Activated gamma-delta T cell treated with anti-CD3 and anti-CD28 coated beads, Interleukin-2, amount 50 U/mL, for 16 hours (primary cell): ENCODE measurements at places on chromosomes 12 and 14.

GRCh38 chr12:128052331-128052730 is 214.6 kb upstream of the TMEM132C start:
- DNase-seq: no peak

GRCh38 chr14:77782202-77782601 is 17.7 kb upstream of the ADCK1 start:
- DNase-seq: no peak

- no peak for DNase-seq
Measured at GRCh38 chr14:103108749-103109207, 14.3 kb downstream of the EXOC3L4 start.

GRCh38 chr14:54711812-54712464 is 145.0 kb downstream of the SAMD4A start:
- no peak for DNase-seq

DNA sequence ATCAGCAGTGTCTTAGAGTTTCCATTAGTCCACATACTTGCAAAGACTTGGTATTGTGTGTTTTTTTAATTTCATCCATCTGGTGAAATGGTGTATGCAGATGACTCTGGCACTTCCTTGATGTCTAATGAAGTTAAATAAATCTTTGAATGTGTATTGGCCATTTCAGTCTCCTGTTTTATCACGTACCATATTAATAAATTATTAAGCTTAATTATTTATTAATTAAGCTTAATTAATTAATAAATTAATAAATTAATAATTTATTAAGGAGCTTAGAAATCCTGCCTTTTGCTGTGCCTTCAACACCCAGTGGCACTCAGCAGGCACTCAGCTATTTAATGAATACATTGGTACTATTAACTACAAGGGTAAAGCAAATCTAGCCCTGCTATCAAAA is 18.2 kb downstream of the PDZRN4 start:
- no peak for DNase-seq

DNA sequence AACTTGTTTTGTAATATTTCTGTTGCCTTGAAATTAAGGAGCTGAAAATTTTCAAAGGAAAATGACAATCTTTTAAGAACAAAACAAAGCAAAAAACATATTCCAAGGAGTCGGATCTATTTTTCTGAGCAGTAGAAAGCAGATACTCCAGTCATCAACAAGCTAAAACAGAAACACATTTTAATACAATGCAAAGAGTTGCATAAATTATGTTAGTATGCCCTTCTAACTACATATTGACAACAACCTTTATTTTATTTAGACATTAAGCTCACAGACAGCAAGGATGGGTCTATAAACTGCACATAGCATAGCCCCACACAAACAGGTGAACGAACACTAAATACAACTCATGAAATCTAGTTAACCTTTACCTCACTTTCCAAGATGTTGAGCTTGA is 106.0 kb downstream of the PPP1R12A start:
- no peak for DNase-seq

DNA sequence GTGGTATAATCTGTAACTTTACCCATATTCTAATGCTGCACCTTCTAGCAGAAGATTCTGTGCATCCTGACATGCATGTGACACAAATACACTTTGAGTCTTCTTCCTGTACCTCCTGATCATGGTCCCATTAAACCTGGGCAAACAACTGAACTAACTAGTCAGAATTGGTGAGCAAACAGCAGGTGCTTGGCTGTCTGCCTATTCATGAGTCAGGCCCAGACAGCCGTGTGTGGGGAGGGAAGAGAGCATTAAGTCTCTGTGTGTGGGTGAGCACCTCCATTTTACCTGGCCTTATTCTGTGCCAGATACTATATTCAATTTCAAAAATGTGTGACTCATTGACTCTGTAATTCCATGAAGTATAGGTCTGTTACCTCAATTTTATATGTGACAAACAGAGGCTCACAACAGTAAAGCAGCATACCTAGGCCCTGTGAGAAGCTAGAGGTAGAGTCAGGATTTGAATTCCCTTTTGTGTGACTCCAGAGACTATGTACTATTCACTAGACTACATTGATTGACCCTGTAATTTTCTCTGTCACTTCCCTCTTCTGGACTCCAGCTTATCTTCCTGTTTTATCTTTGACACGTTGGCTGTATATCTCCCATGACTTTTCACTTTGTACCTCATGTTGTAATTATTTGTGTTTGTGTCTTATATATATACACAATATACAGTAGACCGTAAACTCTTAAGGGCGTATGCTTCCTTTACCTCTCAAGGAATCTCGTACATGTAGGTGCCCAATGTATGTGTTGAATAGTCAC is 32.2 kb downstream of the SUSD6 start:
- DNase-seq: peak; percentile 54

- DNase-seq: no peak
Measured at GRCh38 chr12:89262855-89263552, 89.3 kb downstream of the DUSP6 start.

DNA sequence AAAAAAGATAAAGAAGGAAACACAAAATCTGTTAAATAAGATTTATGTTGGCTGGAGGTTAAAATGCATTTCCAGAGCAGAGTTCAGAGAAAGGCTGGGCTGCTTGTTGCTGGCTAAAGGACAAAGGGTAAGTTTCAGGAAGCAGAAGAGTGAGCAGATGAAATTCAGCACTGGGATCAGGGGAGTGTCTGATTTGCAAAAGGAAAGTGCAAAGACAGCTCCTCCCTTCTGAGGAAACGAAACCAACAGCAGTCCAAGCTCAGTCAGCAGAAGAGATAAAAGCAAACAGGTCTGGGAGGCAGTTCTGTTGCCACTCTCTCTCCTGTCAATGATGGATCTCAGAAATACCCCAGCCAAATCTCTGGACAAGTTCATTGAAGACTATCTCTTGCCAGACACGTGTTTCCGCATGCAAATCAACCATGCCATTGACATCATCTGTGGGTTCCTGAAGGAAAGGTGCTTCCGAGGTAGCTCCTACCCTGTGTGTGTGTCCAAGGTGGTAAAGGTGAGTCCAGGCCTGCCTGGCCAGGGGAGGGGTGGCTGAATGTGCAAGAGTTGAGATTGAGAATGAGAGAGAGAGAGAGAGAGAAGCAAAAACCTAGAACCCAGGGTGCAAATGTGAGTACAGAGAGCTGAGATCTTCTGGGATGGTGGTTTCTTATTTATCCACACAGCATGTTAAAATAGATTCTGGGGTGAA is at the start of gene OAS1:
Gene OAS1 (plus strand): TSS at position 251 of the 703 bp plus-strand sequence. CDS start 78 bp downstream, at position 329.
- peak; percentile 5 for DNase-seq

DNA sequence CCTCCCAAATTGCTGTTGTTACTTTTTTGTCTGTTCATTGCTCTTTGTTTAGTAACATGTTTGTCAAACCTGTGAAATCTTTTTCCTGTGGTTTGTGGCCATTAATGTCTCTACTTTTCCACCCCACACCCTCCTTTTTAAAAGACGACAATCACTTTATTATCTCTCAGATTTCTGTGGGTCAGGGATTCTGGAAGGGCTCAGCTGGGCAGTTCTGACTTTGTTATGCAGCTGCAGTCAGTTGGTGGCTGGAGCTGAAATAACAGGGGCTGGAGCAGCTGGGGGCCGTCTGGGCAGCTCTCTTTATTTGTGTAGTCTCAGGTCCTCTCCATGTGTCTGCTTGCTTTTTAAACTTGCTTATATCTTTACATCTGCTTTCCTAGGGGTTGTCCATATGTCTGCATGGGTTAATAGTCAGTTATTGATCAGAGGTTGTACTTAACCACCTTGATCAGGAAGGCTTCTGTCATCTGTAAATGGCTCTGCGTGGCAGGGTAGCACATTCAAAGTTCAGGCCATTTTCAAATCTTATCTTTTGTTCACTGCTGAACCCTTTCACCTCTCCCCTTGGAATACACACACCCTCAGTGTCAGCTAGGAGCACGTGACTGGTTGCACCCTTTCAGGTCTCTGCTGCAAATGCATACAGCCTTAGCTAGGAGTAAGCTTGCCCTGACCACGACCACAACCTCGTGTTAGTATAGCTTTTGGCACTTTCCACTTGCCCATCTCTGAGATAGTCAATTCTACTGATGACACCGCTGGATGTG is 27.9 kb downstream of the BORCS5 start:
- DNase-seq: peak; percentile 11

- DNase-seq: no peak
Measured at GRCh38 chr14:61188978-61189808, 91.9 kb downstream of the TMEM30B start.

DNA sequence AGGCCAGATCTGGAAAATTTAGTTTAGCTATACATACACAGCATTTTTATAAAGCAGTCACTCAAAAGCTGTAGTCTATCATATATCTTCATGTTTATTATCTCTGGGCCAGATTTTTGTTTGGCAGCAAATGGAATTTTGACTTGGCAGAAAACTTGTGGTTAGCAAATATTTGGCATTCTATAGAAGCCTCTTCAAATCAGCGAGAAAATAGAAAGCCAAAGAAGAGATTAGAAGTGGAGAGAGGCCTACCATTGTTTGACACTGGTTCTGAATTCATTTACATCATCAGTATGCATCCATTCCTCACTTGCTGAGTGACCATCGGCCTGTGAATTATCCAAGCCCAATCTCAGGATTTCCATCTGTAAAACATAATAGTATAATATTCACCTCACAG is 1077.6 kb downstream of the GALC start:
- no peak for DNase-seq

GRCh38 chr12:69189378-69189978 is 49.9 kb upstream of the CPSF6 start:
- no peak for DNase-seq

DNA sequence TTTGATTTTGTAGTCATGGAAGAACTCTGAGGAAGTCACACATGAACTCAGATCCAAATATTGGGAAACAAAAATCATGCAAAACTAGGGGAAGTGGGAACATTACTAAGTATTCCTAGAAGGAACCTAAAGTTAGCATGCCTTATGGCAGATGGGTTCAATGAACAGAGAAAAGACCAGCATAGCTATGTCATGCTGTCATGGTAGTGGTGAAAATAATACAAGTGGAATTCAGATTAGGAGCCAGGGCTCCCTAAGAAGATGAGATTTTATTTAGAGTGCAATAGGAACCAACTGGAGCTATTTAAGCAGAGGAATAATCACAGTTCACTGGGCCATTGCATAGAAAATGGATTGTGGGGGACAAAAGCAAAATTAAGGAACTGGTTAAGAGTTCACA is 134.0 kb downstream of the DIO2 start:
- DNase-seq: no peak
